ENCODE measurements at places on chromosomes 7 and 10. TPM values are rescaled to one million over a fixed set of nuclear protein-coding genes. Genes with fewer than 3 reads are reported as not detected.

TEX47 gene
- not detected for total RNA-seq

SPDYE6 gene
- total RNA-seq, result not detected

NUTM2D gene
- total RNA-seq, result 1.3 TPM

UPK3B gene
- total RNA-seq, result 2.3 TPM

NMT2 gene
- total RNA-seq, result 16.9 TPM

UTF1 gene
- not detected for total RNA-seq

MYPN gene
- total RNA-seq, result 2.3 TPM

CNPY1 gene
- total RNA-seq, result not detected

CD36 gene
- total RNA-seq, result 76.0 TPM

RNF32 gene
- 0.99 TPM for total RNA-seq

RAB19 gene
- total RNA-seq, result 12.9 TPM

CASP7 gene
- total RNA-seq, result 11.2 TPM

PNLIPRP3 gene
- total RNA-seq, result not detected

RBP4 gene
- total RNA-seq, result 136 TPM

PTPN20 gene
- 4.4 TPM for total RNA-seq

RPEL1 gene
- not detected for total RNA-seq

TPK1 gene
- total RNA-seq, result 1.3 TPM

WNT16 gene
- total RNA-seq, result not detected

CYP3A7 gene
- not detected for total RNA-seq

CDHR1 gene
- not detected for total RNA-seq

ZNF503 gene
- 20.8 TPM for total RNA-seq

GFRA1 gene
- 6.9 TPM for total RNA-seq

TLL2 gene
- not detected for total RNA-seq

COBL gene
- total RNA-seq, result 22.3 TPM

OPALIN gene
- total RNA-seq, result not detected

ITPRID1 gene
- total RNA-seq, result not detected
